ENCODE measurements at places on chromosomes 3 and 15.

DNA sequence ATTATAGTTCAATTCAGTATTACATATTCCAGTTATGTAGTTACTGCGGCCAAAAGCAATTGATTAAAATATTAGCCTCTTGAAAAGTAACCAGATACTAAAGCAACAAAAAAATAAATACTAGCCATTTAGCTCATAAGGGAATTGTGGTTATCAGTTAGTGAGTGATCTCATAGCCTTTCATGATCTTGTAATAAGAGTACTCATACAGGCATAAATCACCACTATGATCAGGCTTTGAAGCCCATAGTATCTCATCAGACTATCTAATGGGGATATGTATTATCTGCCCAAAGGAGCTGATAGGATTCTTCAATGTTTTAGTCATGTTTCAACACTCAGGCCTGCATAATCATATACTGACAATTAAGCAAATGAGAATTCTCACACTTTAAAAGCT, 184.1 kb upstream of the CCDC54 start:
- no peak for DNase-seq

- DNase-seq, result no peak
Measured at GRCh38 chr3:93843981-93844380, 129.7 kb downstream of the PROS1 start.

GRCh38 chr15:68326711-68327354, 49.3 kb downstream of the FEM1B start:
- no peak for DNase-seq

DNA sequence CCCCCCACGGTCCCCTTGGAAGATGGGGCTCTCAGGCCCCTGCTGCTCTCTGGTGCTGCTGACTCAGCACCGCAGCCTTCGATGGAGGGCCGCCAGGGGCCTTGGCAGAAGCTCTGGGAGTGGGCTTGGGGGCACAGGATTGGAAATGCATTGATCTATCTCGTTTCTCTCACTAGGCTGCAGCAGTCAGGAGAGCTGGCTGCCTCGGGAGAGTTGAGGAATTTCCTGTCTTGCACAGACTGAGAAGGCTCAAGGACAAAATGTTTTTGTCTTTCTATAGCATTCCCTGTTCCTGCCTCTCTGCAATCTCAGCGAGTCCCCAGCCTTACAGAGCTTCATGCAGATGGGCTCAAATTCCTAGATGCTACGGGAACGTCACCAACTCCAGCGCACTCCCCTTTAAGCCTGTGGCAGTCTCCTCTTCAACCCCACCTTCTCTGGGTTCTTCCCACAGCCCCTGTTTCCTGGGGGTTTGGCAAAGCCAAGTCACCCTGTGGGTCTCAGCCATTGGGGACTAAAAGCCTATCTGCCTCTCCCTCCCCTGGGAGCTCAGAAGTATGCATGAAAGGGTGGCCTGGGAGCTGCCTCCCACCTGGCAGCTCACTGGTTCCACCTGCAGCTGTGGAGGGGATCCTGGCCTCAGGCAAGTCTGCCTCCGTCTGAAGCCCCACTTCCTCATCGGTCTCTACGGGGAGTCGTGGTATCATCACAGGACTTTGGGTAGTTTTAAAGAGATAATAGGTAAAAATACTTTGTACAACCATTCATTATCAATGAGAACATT, 127.4 kb upstream of the HACD2 start:
- DNase-seq, result no peak

GRCh38 chr3:135970506-135971116, 5.1 kb downstream of the PPP2R3A start:
- no peak for DNase-seq

GRCh38 chr3:116601206-116601605, 108.4 kb upstream of the TUSC7 start:
- DNase-seq, result no peak

DNA sequence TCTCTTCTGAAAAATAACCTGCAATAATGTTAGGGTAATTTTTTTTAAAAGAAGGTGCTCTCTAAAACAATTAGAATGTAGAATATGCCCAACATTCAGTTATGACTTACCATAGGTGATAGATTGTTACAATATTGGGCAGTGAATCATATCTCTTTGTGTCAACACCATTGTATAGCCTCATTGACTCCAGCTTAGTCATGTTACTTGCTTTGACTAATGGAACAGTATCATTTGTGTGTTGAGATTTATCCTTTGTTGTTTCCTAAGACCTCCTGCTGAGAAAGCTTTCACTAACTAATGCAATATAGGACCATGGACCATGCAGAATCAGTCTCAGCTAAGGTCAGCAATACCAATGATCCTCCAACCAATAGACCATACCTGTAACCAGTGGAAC, 1106.4 kb downstream of the SI start:
- DNase-seq, result no peak

DNA sequence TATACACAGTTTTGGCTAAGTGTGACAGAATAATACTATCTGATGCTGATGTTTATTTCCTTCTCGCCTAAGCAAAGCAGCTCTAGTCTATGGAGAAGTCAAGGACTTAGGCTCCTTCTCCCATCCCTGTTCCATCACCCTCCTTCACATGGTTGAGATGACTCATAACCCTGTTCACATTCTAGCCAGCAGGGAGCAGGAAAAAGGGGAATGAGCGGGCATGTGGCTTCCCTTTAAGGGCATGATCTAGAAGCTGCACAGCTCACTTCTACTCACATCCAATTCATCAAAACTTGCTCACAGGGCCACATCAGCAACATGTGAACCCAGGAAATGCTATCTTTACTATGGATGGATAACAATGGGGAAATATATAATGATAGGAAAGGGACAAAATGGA, 40.9 kb downstream of the CBLB start:
- no peak for DNase-seq

DNA sequence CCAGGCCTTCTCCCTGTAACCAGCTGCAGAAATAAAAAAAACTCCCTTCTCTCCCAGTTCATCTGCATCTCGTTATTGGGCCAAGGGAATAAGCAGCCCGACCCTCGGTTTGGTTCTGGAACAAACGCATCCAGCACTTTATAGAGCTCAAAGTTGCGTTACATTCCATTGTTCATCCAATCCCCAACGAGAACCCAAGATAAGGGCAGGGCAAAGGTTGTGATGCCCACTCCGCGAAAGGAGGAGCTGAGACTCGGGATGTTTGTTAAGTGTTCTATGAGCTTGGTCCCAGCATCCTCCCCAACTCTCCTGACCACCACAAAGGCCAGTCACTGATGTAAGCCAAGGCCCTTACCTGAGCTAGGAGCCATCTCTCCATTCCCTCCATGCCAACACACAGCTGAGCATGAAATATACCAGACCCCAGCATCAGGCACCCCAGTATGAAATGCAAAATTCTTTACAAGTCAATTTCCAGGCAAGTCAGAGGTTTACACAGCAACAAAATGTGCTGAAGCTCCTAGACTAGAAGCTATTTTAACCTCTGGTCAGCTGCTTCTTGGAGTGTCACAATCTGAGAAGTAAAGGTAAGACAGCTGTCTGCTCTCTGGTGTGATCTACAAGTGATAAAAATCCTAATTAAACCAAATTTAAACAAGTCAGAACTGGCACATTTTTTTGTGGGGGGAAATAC, 17.9 kb downstream of the CCDC12 start:
- DNase-seq, result no peak

DNA sequence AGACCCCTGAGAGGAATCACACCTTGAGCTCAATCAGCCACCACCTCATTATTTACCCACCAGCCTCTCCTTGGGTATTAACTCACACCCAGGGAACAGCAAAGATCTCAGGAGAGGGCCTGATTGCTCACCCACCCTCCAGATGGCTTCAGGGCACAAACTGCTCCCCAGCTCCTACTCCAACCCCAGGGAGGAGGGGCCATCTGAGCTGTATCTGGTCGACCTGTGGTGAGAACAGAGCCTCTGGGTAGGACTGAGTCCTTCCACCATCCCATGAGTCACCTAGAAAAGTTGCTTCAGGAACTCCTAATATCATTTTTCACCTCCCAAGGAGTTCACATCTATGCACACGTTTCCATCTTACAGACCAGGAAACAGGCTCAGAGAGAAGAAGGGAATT, 44.8 kb upstream of the HES1 start:
- DNase-seq, result no peak

- no peak for DNase-seq
Measured at GRCh38 chr15:38028869-38029268, 94.4 kb downstream of the TMCO5A start.

DNA sequence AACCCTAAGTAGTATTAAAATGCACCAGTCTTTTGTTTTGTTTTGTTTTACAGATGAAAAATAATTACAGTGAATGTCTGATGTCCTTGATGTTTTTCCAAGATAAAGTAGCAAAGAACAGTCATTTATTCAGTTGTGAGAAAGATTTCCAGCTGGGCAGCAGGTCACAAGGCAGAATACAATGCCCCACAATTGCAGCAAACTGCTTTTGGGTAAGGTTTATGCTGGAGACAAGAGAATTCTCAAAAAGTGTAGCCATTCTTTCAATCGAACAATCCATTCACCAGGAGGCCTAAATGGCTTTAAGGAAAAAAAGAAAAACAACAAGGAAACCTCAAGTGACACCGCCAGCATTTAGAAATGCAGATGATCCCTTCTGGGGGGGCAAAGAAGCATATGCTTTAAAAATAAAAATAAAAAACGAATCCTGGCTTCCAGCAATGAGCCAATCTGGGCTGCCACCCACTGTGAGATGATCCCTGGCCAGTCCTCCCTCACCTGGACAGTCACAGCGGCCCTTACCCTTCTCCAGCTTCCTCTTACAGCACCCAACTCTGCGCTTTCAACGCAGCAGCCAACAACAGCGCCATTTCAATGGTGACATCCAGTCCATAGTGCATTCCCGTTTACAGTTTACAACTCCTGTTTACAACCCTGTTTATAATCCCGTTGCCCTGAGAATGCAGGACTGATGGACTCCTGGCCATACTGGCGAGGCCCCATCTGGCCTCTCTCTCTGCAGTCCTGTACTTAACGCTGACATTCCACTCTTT, 25.7 kb upstream of the WNT5A start:
- DNase-seq, result no peak

DNA sequence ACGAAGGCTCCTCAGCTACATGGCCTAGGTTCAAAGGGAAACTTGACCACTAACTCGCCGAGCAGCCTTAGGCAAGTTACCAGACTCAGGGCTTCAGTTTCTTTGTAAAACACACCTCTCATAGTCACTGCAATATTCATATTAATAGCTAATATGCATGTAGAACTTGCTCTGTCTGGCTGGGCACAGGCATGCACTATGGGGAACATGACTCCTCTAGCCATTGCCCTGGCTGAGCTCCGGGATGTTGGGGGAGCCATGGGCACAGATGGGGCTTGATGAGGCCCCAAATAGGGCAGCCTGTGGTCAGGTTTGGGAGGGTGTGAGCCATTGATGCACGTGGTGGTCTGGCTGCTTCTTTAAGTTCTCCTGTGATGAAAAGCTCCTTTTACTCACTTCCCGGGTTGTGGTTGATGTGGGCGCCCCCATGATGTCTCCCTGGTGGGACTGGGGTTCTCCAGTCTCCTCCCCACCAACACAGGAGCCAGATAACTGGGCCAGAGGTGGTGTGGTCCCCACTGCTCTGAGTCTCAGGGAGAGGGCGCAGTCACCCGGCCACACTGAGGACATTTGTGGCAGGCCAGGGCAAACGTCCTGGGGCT, 29.4 kb upstream of the DUSP7 start:
- DNase-seq, result no peak

DNA sequence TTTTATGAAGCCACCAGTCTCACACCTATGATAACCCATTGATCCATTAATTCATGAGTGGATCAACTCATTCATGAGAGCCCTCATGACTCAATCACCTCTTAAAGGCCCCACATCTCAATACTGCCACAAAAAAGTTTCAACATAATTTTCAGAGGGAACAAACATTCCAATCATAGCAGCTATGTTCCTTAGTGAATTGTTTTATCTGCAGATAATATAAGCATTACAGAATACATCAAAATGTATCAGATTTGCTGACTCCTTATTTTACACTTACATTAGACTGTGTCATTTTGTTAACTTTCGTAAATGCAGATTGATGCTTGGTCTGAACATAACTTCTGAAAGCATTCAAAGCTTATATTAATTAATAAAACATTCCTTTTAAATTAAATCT, 155.3 kb upstream of the MBNL1 start:
- DNase-seq, result no peak

DNA sequence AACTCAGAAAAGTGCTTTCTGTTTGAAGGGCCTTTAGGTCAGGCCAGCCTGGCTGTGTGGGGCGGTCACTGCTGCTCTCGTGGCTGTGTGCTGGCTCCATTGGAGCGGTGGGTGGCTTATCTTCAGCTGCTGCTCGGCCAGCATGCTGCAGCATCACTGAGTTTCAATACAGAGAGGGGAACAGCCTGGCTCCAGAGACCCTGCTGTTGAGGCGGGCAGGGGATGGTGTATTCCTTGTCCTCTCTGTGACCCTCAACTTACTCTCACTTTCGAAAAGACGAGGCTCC, 248.5 kb upstream of the ONECUT1 start:
- no peak for DNase-seq

DNA sequence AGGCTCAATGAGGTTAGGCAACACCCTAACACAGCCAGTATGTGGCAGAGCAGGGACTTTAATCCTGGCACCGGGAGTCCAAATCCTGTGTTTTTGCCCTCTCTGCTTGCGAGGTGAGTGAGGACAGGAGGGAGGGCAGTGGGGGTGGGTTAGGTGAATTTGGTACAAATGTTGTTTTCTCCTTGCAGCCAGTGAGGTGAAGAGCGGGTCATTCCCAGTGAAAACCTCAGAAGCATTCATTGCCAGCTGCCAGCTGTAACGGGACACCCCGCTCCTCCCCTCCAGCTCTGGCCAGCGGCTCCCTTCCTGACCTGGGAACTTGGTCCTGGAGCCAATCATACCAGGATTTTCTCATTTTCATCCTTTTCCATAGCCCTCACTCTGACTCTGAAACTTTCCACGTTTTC, 45.7 kb upstream of the RAB6B start:
- DNase-seq, result no peak

DNA sequence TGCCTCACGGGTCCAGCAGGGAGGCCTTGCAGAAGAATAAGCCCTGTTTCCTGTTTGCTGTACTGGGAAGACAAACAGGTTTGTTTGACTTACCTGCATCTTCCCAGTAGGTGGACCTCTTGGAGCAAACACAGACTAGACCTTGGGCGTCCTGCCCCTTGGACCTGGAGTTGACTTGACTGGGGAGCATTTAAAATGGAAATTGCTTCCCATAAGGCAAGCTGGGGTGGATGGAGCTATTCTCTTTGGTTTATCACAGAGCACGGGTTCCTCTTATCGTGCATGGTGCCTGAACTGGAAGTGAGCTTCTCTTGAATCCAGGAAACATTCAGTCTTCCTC, 151.4 kb downstream of the RPLP1 start:
- peak; percentile 89 for DNase-seq

DNA sequence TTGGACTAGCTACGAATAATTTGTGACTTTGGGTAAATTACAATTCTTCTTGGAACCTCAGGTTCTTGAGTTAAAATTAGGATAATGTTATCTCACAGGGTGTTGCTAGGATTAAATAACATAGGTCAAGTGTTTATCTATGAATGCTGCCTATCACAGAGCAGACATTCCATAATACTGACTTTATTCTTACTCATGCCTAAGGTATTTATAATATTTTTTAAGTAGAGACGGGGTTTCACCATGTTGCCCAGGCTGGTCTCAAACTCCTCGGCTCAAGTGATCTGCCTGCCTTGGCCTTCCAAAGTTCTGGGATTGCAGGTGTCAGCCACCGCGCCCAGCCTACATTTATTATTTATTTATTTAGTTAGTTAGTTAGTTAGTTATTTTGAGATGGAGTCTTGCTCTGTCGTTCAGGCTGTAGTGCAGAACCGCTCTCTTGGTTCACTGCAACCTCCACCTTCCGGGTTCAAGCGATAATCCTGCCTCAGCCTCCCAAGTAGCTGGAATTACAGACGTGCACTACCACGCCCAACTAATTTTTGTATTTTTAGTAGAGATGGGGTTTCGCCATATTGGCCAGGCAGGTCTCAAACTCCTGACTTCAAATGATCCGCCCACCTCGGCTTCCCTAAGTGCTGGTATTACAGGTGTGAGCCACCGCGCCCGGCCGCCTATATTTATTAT, 741 bp upstream of the ZNF106 start:
- no peak for DNase-seq

Measured in NCI-H2081 (cell line).